ENCODE measurements at places on chromosomes 7 and 10.

- no peak for DNase-seq
Observed at GRCh38 chr10:59011972-59012632, 164.3 kb upstream of the PHYHIPL start.

DNA sequence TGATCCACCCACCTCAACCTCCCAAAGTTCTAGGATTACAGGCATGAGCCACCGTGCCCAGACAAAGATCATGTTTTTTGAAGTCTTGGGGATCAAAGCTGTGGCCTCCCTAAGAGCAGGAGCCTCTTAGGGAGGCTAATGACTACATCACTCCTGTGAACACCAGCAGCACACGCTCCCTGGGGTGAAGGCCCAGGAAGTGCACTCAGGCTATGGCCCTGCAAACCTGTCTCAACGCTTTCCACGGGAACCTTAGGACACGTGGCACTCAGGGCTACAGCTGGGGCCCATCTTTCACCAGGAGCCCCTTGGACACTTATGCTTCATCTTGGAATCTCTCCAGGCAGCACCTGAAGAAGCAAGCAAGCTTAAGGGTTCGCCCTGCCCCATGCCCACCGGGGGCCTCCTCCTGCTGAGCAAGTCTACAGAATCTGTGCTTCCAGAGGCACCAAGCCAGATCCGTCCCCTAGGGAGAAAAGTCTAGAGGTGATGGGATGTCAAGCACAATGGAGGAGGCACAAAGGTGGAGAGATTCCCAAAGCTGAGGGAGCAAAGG is 18.4 kb downstream of the VSTM4 start:
- no peak for DNase-seq

- DNase-seq: no peak
Observed at GRCh38 chr10:123783296-123783695, 108.3 kb downstream of the CPXM2 start.

GRCh38 chr10:14200698-14201544 is 129.8 kb downstream of the FRMD4A start:
- DNase-seq: no peak

DNA sequence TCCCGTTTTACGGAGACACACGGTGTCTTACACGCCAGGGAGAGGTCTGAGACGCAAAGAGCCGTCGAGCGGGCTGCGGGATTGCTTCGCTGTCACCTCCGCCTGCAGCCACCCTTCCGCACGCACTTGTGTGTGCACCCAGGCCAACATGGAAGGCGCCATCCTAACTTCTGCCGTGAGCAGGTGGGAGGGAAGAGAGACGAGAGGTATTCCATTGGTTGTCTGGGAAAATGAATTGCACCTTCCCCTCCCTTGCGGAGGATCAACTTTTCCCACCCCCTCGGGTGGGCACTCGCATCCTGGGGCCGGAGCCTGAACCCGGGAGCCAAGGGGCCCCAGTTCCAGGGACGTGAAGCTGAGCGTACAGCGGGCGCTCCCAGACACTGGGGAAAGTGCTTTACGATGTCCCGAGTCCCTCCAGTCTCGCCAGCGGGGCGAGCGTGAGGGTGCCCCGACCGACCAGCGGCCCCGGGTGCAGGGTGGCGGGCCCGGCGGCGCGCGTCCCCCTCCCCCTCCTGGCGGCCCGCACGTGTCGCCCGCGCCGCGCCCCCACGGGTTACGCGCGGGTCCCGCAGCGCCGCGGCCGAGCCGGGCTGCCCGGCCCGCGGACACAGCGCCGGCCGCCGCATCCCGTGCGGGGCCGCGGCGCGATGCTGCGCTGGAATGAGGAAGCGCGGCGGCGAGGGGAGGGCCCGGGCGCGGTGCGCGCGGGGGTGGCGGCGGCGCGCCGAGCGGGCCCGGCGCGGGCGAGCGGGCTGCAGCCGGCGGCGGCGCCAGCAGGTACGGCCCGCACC is 984 bp upstream of the IKZF1 start:
- no peak for DNase-seq

DNA sequence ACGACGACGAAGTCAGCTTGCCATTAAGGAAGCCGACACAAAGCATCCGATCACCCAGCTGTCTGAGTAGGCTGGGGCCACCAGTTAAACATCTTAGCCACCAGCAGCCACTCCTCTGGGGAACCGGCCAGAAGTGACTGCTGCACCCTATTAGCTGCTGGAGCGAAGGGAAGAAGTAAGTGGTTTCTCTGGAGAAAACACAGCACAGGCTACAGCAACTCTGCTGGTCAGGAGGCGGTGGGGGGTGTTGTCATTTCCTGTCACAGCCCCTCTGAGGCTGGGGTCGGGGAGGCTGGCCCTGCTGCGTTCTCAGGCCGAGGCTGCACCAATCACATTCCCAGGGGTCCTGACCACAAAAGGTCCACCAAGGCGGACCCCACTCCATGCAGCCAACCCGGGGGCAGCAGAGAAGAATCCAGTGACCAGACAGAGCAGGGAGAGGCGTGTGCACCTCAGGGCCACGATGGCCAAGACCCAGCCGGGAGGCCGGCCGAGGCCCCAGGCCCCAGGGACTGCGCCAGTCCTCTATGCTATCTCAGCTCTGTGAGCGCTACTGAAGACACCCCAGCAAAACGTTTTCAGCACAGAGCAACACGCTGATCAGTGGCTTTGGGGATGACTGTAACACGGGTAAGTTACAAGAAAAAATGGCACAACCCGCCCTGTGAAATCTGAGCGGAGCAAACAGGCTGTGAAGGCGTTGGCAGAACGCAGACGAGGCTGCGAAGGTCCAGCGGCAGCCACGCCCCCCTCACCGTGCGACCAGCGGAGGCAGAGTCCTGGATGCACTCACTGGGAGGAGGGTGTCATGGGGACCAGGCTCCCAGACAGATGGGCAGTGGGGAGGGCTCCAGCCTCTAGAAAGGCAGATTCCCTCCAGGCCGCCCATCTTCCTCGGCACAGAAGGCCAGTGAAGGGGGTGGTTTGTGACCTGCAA is 24.8 kb downstream of the STK32C start:
- no peak for DNase-seq

- no peak for DNase-seq
Observed at GRCh38 chr7:145050415-145050814, 214.6 kb upstream of the TPK1 start.

DNA sequence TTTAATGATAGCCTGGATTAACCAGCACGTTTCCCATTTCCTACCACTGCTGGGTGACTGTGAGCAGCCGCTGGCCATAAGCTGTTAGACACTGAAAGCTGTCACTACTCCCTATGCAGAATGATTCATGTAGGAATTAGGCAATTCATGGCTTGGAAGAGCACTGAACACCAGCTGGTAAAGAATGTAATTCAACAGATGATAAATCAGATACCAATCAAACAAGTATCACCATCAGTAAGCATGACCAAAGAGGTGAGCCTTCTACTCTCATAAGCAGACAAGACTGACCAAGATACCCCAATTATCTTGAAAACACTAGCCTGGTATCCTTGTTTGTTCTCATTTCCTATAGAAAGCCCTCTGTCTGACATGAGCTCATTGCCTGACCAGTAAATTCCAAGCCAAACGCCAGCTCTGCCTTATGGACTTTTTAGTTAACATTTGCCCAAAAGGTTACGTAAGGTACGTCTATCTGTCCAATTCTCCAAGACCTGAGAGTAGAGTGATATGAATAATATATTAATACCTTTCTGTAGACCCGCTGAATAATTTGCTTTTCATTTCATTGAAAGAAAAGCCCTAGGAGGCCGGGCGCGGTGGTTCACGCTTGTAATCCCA is 127.7 kb downstream of the ELMO1 start:
- DNase-seq: no peak

GRCh38 chr10:91220954-91221675 is 652 bp downstream of the PCGF5 start:
- no peak for DNase-seq

DNA sequence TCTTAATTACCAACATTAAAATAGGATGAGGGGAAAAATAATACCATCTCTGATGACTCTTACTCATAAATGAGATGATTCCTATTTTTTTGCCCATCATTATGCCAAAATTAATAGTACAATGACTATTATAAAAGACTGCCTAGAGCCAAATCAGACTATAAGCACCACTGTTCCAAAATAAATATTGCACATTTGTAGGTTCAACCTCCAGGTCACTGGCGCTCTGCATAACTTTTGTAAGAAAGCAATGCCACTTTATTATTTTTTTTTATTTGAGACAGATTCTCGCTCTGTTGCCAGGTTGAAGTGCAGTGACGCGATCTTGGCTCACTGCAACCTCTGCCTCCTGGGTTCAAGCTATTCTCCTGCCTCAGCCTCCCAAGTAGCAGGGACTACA is 142.5 kb upstream of the SP8 start:
- DNase-seq: no peak

DNA sequence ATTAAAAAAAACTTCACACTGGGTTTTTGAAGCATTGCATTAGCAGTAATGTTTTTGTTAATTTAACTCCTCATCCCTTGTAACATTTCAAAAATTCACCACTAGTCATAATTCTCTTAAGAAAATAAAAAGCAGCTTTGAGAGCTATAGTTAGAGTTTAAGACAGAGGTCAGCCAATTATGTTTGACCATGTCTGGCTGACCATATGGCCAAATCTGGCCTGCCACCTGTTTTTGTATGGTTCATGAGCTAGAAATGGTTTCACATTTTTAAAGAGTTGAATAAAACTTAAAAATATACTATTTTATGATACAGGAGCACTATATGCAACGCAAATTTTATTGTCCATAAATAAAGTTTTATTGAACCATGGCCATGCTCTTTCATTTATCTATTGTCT is 73.0 kb upstream of the LRRTM3 start:
- no peak for DNase-seq

GRCh38 chr10:80278480-80278879 is 11.0 kb downstream of the MAT1A start:
- DNase-seq: no peak

DNA sequence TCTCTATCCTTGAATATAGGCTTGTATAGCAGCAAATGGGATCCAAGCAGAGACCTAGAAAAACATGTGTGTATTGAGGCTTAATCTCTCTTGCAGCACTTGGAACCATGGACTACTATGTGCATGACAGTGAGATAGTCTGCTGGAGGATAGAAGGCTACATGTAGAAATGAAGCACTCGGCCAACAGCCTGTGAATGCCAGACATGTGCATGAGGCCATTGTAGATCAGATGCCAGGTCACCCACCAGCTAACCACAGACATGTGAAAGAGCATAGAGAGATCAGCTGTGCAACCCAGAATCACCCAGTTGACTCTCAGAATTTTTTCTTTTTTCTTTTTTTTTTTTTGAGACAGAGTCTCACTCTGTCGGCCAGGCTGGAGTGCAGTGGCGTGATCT is 90.9 kb downstream of the NT5C2 start:
- DNase-seq: no peak

- no peak for DNase-seq
Observed at GRCh38 chr10:46224414-46224682, 62.4 kb upstream of the ANTXRL start.

- no peak for DNase-seq
Observed at GRCh38 chr10:52965938-52966401, 193.4 kb upstream of the MBL2 start.

DNA sequence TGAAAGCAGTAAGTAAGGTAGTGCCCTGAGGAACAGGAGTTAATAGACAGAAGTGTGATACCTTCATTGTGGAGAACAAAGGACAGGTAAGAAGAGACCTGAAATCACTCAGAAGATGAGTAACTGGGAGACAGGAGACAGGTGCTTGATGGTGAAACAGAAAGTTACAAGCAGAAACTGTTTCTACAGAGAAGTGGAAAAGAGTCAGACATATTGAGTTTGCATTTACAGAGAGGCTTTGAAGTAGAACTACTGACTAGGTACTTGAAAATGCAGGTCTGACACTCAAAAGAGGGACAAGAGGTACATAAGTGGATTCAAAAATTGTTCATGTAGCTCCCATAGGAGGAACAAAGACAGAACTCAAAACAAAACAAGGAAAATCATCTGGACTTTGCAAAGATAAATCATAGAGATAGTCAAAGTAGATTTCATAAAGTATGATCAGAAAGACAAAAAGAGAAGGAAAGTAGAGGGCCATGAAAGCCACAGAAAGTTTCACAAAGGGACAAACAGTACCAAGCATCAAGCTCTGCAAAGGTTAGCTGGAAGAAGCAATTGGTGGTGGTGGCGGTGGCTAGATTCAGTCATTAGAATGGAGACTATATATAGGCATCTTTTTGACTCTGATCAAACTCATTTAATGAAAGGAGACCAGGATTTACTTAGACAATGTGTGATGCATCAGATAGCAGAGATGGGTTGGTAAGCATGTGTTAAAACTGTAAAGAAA is 198.4 kb downstream of the PCLO start:
- no peak for DNase-seq

DNA sequence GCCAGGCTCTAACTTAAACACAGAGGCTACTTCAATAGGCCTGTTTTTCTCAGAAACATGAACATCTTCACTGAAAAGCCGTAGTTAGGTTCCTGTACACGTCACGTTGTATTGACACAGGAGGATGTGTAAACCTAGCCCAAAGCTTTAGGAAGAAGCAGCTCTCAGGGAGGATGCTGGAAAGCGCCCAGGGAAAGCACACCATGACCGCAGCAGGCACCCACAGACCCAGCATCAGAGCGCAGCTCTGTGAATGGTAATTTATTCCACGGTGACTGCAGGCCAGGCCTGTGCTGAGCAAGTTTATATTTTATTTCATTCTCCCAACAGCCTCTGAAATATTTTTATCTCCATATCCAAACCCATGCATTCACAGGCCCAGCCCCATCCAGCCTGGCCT is 51.1 kb downstream of the ASB13 start:
- no peak for DNase-seq

DNA sequence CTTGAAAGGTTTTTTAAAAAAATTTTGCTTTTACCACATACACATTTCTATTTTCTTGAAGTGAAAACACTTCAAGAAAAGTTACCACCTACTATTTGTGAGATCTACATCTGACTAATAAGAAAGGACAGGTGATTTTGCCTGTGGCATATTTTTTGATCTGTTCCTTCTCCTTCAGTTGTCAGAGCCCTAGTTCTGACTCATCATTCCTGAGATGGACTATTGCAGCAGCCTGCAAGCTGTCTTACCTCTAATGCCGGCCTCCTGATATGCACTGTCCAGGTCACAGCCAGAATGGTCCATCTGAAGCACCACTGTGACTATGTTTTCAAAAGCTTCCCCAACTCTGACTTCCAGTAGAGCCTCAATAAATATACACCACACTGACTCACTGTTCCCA is 28.2 kb upstream of the ANK3 start:
- DNase-seq: no peak

GRCh38 chr10:1631282-1631681 is 106.0 kb downstream of the ADARB2 start:
- DNase-seq: no peak

GRCh38 chr7:139566736-139567646 is 43.5 kb downstream of the CLEC2L start:
- no peak for DNase-seq

GRCh38 chr10:51079766-51080165 is 5.5 kb downstream of the PRKG1 start:
- DNase-seq: no peak

- no peak for DNase-seq
Observed at GRCh38 chr7:94632338-94633013, 23.5 kb downstream of the SGCE start.

- no peak for DNase-seq
Observed at GRCh38 chr10:30463944-30464451, 30.0 kb downstream of the MAP3K8 start.

GRCh38 chr10:10623958-10624566 is 393.6 kb upstream of the CELF2 start:
- no peak for DNase-seq
